ENCODE measurements at places on chromosomes 13 and 19.

DNA sequence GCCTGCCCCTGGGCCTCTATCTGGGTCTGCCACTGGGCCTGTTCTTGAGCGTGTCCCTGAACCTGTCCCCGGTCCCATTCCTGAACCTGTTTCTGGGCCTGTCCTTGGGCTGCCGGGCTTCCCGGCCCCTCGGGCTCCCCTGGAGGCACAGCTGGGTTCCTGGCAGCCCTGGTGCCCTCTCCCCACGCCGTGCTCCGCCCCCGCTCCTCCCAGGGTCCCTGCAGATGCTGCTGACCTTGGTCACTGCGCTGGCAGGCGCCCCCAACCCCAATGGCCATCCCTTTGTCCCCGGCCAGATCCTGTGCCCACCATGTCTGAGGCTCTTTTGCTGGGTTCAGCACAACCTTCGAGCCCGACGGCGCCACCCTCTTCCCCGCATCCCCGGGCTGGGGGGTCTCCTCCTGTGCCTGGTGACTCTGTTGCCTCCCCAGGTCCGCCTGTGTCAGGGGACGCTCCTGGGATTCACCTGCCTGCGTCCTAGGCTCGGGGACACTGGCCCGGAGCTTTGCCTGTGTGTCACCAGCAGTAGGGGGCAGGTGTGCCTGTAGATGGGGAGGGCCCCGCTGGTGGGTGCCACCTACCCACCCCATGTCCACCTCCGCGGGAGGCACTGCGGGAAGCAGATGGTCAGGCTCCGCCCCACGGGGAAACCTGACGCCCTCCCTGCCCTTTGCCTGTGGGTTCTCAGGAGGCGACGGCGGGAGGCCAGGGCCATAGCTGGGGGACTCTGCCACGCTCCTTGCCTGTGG, 41.0 kb upstream of the GRTP1 start:
- DNase-seq = no peak

GRCh38 chr13:28655561-28655960, 3.4 kb upstream of the POMP start:
- DNase-seq = no peak

DNA sequence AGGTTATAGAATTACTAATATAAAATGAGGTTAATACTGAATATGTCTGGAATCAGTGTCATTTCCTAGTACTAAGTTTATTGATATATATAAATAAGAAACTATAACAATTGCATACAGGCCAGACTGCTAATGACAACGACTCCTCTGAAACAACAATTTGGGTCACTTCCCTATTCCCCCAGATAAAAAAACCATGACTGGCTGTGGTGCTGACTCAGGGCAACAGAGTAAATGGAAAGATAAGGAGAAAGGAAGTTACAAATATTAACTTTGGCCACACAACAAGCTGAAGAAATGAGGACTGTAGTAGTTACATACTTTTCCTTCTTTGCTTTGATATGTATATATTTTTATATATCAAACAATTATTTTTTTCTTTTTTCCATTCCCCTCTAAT, 263.7 kb upstream of the PCDH9 start:
- no peak for DNase-seq

DNA sequence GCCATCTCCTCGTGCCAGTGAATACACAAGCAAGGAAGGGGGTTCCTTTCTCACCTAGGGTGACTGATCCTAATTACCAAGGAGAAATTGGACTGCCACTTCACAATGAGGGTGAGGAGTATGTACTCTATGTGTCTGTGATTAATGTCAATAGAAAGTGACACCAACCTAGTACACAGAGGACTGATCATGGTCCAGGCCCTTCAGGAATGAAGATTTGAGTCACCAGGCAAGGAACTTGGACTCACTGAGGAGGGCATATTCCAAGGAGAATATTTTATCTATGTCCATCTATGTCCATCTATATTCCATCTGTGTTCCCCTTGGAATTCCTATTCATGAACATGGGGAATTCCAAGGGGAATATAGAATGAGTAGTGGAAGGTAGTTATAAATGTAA, 9.2 kb upstream of the ALOX5AP start:
- DNase-seq = no peak

DNA sequence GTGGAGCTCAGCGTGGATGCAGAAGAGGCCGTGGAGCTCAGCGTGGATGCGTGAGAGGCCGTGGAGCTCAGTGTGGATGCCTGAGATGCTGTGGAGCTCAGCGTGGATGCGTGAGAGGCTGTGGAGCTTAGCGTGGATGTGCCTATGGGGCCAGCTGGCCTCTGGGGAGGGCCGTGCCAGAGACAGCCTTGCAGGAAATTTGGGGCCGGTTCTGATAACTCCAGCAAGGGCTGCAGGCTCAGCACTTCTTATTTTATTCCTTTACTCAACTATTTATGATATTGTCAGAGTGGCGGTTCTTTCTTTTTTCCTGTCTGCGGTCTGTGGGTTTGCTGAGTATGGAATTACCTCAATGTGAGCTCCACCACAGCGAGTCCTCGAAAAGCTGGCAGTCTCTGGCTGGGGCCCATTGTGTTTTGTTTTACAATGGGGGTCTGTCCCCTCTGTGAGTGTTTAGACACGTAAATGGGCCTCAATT, 17.8 kb upstream of the TMEM255B start:
- DNase-seq = no peak

GRCh38 chr19:18996351-18996750, 37.0 kb downstream of the SUGP2 start:
- no peak for DNase-seq

GRCh38 chr19:21698215-21698614, 69.2 kb downstream of the ZNF100 start:
- no peak for DNase-seq

- DNase-seq = no peak
These were observed 562 bp downstream of the IQCN start for GRCh38 chr19:18273561-18274218.

DNA sequence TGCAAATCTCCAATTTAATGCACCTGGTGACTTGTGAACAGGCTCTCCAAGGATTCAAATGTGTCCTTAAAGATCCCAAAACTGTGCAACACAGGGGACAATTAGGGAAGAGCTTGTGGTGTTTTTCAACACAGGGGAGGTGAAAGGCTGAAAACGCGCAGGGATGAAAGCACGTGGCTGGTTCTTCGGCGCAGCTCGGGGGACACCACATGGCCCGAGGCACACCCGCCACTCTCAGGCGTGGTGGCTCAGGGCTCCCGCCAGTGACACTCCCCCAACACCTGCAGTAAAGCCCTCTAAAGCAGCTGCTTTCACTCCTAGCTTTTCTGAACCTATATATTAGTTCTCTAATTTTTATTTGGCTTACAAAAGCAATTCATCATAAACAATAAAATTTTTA, 91.9 kb downstream of the SPACA7 start:
- no peak for DNase-seq

DNA sequence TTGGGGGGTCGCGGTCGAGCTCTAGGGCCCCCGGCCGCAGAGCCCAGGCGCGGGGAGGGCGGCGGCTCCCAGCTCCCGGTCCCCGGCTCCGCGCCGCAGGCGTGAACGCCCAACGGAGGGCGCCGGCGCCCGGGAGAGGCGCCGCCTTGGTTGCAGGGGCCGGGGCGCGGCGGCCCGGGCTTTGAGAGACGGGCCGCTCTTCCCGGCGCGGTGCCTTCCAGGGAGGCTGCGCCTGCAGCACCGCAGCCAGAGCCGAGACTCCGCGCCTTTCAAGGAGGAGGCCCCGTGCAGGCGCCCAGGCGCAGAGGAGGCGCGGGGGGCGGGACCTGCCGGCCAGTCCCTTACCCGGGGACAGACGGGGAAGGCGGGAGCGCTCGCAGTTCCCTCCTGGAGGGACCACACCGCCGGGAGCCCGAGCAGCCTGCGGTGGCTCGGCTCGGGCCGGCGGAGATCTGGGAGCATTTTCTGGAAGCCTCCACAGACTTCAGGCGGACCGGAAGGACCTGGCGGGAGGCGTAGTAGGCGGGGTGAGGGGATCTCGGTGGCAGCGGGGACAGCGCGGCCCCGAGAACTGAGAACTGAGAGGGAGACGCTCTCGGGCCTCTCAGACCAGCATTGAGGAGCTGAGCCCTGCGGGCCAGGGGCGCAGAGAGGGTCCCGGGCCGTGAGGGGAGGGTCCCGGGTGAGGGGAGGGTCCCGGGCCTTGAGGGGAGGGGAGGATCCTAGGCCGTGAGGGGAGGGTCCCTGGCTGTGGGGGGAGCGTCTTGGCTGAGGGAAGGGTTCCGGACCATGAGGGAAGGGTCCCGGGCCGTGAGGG, 25.5 kb upstream of the MCF2L start:
- no peak for DNase-seq

DNA sequence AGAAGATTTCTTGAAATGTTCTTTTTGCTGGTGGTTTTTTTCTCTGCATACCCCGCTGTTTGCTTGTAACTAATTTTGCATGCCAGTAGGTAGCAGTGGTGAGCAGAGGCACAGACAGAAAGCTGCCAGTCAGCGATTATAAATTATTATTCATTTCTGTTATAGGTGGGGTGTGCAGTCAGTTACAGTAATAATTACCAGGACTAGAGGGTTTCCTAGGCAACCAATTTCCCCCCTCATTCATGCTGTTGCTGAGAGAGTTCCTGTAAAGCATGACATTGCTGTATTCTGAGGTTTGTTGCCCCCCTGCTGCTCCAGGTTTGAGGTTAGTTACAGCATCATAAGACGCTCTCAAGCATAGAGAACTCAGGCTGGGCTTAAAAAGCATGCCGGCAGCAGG, 104.5 kb downstream of the URI1 start:
- no peak for DNase-seq

- no peak for DNase-seq
These were observed 618.7 kb upstream of the SGCG start for GRCh38 chr13:22562116-22562515.

DNA sequence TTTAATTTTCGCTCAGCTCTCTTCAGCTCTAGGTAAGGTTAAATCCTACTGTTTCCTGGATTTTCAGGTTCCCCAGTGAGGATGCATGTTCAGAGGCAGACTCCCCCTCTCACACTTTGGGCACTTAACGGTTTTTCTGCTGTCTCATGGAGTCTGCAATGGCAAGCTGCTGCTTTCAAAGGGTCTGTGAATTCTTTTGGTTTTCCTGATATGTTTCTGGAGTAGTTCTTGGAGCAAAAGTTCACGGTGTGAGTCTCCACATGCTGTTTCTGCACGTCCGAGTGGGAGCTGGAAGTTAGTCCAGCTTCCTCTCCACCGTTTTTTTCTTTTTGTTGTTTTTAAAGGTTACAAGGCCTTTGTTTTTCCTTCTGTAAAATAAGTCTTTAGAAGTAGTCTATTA, 35.4 kb downstream of the DNAJC15 start:
- no peak for DNase-seq

DNA sequence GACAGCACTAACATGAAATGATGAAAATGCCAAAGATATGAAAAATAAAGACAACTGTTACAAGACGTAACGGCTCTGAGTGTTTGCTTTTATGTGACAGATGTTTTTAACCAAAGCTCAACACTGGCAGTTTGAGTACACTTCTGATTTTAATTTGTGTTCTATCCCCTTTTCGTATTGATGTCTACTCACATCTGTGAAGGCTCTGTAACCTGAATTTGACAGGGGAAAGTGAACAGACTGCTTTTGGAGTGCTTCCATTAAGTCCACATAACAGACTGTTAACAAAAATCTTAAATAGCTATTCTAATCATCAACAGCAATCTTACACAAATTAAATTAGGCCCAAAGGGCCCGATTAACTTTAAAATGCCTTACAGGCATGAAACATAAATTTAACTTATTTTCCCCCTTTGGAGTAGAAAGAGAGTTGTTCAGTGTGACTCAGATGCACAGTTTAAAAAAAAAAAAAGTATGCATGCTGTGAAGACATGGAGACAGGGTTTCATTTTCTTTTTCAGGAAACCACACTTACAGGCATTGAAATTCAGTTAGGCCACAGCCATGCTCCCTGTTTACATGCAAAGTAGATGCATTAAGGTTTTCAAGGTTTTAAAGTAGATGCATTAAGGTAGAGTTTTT, 16.3 kb upstream of the RNASEH2B start:
- DNase-seq = no peak

DNA sequence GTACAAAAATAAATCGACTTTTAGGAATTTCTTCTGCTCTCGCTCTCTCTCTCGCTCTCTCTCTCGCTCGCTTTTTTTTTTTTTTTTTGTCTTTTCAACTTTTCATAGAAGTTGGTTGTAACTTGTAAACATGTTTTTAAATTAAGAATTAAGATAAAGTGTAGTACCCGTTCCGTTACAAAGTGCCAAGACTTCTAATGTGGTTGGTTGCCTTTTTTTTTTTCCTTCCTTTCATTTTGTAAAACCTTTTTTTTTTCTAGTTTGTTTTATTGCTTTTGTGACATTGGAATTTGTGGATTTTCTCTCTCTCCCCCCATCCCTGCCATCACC, 20.4 kb downstream of the ZBTB7A start:
- DNase-seq = no peak

- no peak for DNase-seq
These were observed 34.5 kb downstream of the SPRY2 start for GRCh38 chr13:80306337-80306972.

- DNase-seq = no peak
These were observed 8.7 kb downstream of the NDUFS7 start for GRCh38 chr19:1392407-1392806.

DNA sequence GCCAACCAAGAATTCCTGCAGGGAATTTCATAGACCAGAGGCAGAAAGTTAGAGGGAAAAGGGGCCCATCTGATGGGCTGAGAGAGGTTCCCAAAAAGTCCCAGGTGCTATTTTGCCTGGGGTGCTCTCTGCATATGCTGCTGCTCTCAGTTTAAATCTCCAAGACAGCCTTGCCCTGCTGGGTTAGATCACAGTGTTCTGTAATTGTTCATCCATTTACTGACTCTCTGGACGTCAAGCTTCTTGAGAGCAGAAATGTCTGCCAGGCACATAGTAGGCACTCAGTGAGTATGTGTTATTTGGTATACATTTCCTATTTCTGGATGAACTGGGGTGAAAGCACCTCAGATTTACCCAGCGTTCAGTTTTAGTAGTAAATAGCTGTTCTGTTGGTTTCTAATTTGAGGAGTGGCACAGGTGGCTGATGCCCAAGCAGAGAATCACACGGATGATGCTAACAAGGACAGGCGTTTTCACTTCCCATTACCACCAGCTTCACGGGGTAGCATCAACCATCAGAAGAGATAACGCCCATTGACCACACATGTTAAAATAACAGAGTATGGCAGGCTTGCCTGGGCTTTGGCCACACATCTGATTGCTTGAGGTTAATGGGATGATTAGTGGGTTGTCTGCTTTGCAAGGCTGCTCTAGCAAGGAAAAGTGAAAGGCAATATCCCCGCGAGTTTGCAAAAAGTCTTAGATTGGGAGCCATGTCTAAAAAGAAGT, 161.1 kb downstream of the SLC7A1 start:
- no peak for DNase-seq

DNA sequence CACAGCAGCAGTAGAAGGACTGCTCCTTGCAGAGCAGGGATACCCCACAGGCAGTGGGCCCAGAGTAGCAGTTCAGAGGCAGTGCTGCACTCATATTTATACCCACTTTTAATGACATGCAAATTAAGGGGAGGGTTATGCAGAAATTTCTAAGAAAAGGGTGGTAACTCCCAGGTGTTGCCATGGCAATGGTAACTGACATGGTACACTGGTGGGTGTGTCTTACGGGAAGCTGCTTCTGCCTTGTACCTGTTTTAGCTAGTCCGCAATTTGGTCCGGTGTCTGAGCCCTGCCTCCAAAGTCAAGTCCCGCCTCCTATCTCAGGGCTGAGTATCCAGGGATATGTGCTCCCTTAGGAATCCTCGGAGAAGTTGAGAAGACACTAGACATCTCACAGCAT, 79.2 kb upstream of the UQCRFS1 start:
- DNase-seq = no peak
